AG04449 (cell line): ENCODE measurements at places on chromosomes 3 and 15.

DNA sequence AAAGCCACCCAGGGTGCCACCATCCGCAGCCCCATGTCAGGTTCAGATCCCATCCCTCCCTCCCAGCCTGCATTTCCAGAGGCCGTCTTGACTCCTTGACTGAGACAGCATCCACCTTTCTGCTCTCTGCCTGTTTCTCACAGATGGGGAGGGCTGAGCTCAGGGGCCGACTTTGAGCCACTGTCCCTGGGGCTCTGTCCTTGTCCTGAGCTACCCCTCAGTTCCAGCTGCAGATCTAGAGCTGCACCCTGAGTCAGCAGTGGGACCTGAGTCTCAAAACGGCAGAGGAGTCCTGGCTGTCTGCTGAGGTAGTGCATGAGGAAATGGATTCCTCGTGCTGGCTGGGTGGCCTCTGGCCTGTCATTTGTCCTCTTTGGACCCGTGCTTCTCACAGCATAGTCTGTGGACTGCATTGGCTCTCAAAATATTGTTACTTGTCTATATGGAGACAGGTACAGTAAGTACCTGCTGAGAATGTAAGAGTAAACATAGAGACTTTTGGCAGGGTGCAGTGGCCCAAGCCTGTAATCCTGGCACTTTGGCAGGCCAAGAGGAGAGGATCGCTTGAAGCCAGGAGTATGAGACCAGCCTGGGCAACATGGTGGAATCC, 22.3 kb downstream of the RPLP1 start:
- no peak for DNase-seq

GRCh38 chr3:71244826-71245488, 338.6 kb downstream of the FOXP1 start:
- peak; percentile 60 for DNase-seq

GRCh38 chr3:41301548-41301947, 102.2 kb downstream of the CTNNB1 start:
- no peak for DNase-seq

- no peak for DNase-seq
Measured at GRCh38 chr3:3675801-3676200, 123.4 kb upstream of the LRRN1 start.

- no peak for DNase-seq
Measured at GRCh38 chr3:15215996-15216395, 9.9 kb downstream of the CAPN7 start.

- DNase-seq, result no peak
Measured at GRCh38 chr3:197462808-197463207, 93.0 kb downstream of the BDH1 start.

GRCh38 chr3:168220556-168220955, 124.8 kb upstream of the GOLIM4 start:
- DNase-seq, result no peak

DNA sequence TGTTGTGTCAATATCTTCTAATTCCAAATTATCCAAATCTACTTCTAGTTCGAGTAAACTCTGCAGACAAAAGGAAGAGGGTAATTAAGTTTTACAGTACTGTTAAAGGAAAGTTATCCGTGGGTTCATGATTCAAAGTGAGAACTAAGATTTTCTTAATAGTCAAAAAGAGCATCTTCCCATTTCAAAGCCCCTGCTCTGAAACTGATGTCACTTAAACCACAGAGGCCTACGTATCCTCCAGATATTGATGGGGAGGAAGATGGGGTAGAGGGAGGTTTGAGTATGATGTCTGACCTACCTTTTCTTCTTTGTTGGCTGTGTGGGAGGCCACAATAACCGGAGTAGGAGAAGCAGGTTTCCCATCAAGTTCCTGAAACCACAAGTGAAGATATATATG, 14.1 kb downstream of the MRPS22 start:
- DNase-seq, result no peak

GRCh38 chr3:174720717-174721116, 138.4 kb upstream of the NAALADL2 start:
- no peak for DNase-seq
